NCI-H1092 (cell line): ENCODE measurements at places on chromosomes 3 and 15.

DNA sequence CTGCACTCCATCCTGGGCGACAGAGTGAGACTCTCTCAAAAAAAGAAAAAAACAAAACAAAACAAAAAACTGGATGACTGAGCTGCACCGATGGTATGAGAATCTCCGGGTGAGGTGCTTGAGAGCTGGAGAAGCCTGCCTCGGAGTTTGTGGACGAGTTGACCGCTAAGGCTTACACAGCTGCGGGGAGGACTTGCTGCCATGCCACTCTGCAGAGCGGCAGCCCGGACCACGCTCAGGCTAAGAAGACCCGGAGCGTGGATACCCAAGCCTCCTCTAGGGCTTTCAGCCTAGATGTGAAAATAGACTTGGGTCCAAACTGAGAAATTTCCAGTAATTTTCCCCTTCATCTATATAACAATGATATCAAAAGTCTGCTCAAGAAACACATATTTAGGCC, 16.0 kb downstream of the NRROS start:
- DNase-seq: no peak

GRCh38 chr3:55446850-55447249, 40.3 kb downstream of the WNT5A start:
- no peak for DNase-seq

GRCh38 chr3:71103430-71103921, 480.1 kb downstream of the FOXP1 start:
- DNase-seq: peak; percentile 47

GRCh38 chr3:102092617-102093466, 243.5 kb downstream of the NFKBIZ start:
- no peak for DNase-seq

GRCh38 chr3:113255854-113256615, 44.7 kb downstream of the BOC start:
- no peak for DNase-seq

DNA sequence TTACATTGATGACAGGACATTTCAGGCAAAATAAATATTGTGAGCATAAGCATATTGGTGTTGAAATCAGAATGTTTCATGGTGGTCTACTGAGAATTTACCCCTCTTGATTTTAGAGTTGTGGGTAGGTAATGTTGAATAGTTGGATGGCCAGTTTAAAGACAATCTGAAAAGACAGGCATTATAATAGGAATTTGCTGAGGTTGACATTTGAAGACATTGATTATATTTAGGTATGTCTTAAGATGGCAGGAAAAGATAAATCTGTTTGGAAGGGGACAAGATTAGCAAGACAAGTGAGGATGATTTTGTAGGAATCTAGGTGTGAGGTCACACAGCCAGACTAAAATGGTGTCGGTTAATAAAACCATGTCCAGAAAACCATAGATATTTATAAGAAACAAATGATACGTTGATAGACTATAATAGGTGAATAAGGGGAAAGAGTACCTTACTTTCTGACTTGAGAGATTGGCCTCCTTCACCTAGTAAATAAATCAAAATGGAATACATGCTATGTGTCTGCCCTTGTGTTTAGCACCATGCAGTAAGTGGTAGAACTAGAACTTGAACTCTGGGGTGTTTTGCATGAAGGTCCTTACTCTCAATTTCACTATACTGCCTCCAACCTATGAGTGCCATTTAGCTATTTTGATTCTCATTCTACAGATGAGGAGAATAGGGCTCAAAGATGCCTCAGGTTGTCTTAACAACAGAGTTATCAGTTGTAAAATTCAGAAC, 57.9 kb downstream of the ALCAM start:
- no peak for DNase-seq

- peak; percentile 14 for DNase-seq
Observed at GRCh38 chr3:186821429-186822387, 15.4 kb upstream of the RFC4 start.

DNA sequence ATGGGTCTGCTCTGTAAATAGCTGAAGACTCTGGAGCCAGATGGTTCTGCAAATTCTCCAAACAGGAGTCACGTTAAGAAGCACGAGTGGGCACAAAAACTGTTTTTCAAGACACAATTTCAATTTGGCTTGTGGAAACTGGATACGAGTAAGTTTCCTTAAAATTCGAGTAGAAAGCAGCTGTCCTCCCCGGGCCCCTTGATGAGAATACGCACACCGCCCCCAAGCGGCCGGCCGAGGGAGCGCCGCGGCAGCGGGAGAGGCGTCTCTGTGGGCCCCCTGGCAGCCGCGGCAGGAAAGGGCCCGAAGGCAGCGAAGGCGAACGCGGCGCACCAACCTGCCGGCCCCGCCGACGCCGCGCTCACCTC, 778 bp upstream of the THBS1 start:
- DNase-seq: peak; percentile 59

GRCh38 chr3:27960133-27960532, 238.0 kb upstream of the EOMES start:
- DNase-seq: no peak

DNA sequence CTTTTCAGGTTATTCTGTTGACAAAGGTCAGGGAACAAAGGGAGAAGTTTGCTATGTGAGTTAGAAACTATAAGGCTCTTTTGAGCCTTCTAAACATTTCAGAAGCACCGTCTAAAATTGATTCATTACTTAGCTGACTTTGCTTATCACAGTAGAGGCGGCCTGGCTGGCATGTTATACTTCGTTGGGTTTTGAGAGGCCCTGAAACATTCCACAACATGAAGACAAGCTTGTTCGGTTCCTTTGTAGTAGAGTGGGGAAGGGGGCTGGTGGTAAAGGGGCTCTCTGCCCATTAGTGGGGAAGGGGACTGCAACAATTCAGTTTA, 23.6 kb downstream of the ZBTB38 start:
- DNase-seq: no peak

DNA sequence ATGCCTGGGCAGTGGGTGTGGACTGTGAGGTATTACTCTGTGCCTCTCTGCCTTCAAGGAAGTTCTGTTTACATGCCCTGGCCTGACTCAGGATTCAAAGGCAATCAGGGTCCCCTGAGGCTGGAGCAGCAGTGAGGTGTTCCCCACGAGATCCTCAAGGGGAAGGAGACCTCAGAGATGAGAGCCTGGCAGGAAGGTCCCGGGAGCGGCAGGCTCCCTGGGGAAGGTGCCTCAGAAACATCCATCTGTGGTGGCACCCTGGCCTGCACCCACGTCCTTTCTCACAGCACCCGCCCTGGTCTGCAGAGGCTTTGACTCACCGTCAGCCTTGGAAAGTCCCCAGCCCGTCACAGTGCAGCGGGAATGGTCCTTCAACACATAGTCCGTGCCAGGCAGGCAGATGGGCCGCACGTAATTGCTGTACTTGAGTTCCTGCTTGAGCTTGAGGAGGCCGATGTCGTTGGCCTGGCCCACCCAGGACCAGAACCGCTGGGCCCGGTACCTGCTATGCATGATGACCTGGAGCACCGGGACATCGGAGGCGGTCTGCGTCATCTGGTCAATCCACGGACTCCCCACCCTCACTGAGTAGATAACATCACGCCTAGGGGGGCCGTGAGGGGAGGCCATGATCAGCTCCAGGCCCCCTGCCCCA, 3.6 kb downstream of the PRSS50 start:
- peak; percentile 15 for DNase-seq

- DNase-seq: no peak
Observed at GRCh38 chr15:87944050-87944449, 312.5 kb downstream of the NTRK3 start.

DNA sequence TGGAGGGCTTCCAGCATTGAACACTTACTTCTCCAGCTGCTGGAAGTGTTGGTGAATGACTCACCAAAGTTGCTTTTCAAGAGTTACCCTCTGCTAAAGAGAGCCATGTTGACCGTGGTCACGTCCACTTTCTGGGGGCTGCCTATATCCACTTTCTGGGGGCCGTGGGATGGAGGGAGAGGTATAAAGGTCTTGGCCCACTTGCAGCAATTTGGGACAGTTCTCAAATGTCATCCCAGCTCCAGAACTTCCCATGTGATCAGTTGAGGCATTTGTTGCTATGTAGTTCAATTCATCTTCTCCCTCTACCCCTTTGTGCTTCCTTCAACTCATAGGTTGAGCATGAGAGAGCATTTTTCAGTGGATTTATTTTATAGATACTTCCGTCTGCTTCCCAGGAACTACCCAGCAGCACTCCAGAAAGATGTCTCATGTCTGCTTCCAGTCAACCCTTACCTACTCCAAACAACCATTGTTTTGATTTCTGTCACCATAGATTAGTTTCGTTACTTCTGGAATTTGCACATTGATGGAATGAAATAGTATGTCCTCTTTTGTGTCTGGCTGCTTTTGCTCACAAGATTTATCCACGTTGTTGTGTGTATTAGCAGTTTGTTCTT, 130.6 kb downstream of the TCF12 start:
- no peak for DNase-seq
